Stimulated activated CD8-positive, alpha-beta memory T cell treated with anti-CD3 and anti-CD28 coated beads, Interleukin-7, amount 100 ng/mL, for 1 hour (primary cell): ENCODE measurements at places on chromosomes 2 and 18.

DNA sequence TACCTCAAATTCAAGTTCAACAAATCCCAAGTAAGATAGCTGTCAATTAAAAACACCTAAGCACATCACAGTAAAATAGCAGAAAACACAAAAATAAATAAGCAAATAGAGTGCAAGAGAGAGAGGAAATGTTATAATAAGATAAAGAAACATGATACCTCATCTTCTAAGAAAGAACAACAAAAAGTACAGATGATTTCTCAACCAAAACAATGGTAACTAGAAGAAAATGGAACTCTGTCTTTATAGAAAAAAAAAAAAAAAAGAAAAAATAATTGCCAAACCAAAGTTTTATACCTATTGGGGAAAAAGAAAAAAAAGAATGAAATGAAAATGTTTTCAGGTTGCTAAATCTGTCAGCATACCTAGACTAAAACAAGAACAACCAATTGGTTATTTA is 1253.5 kb upstream of the CDH2 start:
- no peak for DNase-seq

GRCh38 chr2:58065248-58065647 is 18.6 kb downstream of the VRK2 start:
- DNase-seq: no peak

- no peak for DNase-seq
Observed at GRCh38 chr18:44627280-44627679, 53.4 kb upstream of the SETBP1 start.

DNA sequence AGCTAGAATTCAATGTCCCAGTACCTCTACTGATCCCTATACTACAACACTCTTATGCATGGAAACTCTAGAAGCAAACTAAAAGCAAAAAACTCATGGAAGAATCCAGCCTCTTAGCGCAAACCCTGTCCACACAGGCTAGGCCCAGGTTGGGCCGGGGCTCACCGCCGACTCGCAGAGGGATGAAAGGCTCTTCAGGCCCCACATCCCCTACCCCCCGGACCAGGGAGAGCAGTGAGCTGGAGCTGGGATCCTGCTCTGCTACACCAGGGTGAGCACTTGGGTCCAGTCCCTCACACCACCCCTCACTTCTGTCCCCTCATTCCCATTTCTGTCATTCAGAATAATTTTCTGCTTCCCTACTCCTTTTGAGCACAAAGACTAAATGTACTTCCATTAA is 2.0 kb downstream of the OST4 start:
- no peak for DNase-seq

DNA sequence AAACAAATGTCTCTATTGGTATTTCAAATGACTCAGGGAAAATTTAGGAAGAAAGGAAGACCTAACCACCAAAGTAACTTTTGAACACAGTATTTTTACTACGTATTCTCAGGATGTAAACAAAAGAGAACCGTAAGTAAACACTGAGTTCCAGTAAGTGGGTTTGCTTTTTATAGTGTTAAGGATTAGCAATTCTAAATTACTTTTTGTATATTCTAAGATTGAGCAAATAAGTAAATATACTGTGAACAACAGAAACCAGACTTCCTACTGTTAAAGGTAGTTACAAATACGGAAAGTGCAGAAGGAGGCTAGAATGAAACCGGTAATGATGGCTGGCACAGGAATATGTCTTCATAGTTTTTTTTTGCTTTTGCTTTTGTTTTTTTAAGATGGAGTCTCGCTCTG is 31.5 kb downstream of the SESTD1 start:
- DNase-seq: no peak
